ENCODE measurements at places on chromosomes 2 and 18.

DNA sequence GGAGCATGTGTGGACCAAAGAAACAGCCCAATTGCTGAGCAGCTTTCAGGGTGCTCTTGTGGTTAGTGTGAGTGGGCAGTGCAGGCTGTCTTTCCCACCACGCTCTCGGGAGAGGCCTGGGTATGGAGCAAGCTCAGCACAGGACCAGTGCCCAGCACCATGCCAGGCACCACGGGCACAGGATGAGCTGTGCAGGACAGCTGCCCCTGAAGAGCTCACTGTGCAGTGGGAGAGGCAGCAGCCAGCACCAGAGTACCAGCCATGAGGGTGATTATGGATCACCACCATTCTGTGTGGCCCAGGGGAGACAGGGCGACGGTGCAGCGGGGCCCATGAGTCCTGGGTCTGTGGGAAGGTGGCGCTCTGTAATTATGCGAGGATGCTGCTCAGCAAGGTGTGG lies 29.7 kb upstream of the FAHD2A start:
- DNase-seq, result no peak

DNA sequence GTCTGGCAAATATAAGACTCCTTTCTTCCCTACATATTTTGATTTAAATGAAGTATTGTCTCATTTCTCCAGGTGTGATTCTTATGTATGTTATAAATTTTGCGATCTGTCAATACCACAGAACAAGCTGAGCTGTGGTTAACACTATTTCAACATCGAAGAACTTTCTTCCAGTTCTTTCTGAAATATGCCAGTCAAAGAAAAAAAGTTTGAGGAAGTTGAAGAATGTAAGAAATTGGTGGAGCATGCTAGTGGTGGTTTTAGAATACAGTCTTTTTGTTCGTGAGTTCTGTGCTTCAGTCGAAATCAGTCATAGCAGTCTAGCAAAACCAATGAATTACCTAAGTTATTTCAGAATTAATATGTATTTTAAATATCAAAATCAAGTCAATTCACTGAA lies 8.6 kb upstream of the COBLL1 start:
- DNase-seq, result no peak

DNA sequence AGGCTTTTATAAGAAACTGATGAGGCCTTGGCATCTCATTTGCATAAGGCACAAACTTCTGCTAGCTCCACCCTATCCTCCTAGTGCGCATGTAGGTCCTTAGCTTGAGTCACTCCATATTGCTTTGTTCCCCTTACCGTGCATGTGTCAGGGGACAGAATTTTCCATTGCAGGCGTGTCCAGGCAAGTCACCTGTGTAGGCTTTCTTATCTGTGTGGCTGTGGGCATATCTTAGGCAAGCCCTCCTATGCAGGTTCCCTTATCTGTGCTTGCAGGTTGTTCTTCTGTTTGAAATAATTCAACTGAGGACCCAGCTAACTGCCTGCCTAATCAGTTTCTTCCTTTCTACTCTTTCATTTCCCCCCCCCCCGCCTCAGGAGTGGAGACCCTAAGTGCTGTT lies 63.3 kb upstream of the CDCA7 start:
- no peak for DNase-seq

GRCh38 chr2:176449852-176450251 lies 180.6 kb downstream of the MTX2 start:
- no peak for DNase-seq

DNA sequence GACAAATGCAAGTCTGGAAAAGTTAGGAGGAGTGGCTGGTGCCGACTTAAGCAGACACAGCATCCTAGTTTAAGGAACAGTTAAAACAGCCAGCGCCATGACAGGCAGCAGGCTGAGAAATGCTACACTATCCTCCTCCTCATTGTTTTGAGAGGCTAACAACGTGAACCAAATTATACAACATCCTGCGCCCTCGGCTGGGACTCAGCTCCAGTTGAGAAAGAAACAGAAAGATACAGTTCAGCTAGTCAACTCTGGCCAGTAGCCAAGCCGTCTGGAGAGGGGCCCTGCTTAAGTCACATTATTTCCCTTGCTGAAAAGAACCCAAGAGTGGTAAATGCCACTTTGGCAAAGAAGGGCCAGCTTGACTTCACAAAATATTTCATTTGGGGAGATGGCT lies 90.2 kb downstream of the BCL11A start:
- no peak for DNase-seq

- DNase-seq, result no peak
Observed at GRCh38 chr2:156891609-156892008, 365.9 kb upstream of the GALNT5 start.

DNA sequence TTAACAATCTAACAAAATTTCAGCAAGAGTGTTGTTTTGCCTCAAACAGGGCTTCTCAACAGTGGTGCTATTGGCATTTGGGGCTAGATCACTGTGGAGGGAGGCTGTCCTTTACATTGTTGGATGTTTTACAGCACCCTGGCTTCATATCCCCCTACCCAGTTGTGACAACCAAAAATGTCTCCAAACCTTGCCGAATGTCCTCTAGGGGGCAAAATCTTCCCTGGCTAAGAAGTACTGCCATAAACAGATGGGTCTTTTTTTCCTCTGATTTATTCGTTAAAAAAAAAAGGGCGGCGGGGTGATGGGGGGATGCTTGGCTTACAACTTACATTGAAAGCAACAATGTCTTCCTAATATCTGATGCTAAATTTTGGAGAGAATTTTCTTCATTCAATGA lies 207.6 kb upstream of the CCDC150 start:
- no peak for DNase-seq

DNA sequence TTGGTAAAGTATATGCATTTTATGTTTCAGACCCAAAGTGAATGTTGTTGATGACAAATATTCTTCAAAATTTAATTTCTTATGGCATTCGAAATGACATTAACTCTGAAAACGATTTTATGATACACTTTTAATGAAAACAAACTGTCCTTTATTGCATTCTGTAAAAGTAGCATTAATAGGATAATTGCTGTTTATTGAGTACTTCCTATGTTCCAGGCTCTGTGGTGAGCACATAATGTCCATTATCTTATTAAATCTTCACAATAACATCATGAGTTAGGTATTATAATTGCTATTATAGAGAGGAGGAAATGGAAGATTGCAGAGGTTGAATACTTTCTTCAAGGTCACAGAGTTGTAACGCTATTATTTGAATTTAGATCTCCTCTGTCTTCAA lies 638.0 kb downstream of the LRP1B start:
- DNase-seq, result no peak

- no peak for DNase-seq
Observed at GRCh38 chr2:97844311-97844859, 131.0 kb downstream of the ZAP70 start.

- DNase-seq, result no peak
Observed at GRCh38 chr2:240520130-240520973, 37.4 kb downstream of the ANKMY1 start.

DNA sequence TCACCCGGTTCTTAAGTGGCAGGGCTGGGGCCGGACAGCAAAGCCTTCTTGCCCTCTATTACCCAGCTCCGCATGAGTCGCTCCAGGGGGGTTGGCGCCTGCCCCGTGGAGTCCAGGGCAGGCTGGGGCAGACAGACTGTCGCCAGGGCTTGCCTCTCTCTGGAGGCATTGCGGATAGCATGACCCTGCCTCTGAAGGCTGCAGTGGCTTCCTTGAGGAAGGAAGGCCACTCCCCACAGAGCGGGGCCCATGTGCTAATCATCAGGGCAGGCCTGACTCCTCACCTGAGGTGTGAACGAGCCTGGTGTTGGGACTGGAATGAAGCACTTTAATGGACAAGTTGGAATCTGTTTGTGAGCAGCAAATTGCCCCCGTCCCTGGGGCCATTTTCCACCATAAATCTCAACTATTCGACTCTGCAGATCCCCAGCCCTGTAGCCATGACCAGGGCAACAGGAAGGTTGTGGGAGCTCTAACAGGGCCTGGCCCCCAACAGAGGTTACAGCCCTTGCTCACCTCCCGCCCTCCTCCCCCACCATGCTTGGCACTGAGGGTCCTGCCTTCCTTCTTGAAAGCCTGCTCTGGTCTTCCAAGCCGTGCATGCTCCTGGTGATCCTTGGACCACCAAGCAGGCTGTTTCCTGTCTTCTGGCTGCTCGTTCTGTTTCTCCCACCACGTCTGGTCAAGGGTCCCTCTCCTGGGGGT lies 144.9 kb upstream of the HAAO start:
- DNase-seq, result no peak

GRCh38 chr2:241592126-241592845 lies 33.7 kb downstream of the BOK start:
- no peak for DNase-seq

DNA sequence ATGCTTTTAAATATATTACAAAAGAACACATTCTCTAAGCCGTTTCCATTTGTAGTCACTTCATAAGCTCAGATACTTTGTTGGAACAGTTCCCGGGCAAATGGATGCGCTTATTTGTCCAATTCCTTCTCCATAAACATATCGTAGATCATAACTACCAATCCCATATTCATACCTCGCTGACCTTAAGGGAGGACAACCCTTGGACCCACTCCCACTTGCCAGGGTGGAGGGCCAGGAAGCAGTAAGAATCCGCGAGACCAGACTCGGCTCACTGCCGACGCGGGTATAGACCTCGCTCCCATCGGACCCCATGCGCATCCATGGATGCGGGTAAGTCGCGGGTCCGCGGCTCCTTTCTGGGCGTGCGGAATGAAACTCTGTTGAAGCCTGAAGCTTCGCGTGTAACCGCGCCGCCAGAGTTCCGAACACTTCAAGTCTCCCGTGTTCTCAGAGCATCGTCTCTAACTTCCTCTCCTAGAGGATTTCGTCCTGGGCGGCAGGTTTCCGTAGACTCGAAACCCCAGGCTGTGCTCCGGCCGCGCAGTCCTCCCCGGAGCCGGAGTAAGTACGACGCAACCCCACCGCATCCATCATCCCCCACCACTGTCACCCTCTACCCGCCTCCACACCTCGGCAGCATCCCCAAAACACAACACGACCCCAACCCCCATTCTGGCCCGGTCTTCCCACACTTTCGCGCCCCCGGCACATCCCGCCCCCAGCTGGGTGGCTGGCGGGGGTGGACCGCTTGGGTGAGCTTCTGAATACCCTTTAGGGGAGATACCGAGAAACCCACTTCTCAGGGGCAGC lies 1.1 kb downstream of the DSC3 start:
- no peak for DNase-seq

DNA sequence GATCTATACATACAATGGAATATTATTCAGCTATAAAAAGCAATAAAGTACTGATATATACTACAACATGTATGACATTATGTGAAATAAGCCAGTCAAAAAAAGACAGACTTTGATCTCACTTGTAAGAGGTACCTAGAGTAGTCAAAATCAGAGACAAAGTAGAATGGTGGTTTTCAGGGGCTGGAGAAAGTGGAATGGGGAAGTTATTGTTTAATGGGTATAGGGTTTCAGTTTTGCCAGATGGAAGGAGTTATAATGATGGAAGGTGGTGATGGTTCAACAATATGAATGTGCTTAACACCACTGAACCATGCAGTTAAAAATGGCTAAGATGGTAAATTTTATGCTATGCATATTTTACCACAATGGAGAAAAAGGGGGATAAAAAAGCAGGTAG lies 6.3 kb downstream of the COBLL1 start:
- no peak for DNase-seq

DNA sequence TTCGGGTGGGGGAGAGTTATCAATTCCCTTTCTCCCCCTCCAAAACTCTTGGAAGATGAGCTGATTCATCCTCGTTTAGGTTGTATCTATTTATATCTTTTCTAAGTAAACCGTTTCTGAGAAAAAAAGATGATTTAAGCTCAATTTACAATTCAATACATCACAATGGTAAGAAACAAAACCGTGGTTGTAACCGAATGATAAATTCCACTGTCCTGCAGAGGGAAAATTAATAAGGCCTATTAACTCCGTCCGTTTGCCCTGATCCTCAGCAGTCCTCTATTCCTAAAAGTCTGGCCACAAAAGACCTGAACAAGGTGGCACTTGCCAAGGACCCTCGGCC lies 286.2 kb downstream of the TCF4 start:
- DNase-seq, result no peak

DNA sequence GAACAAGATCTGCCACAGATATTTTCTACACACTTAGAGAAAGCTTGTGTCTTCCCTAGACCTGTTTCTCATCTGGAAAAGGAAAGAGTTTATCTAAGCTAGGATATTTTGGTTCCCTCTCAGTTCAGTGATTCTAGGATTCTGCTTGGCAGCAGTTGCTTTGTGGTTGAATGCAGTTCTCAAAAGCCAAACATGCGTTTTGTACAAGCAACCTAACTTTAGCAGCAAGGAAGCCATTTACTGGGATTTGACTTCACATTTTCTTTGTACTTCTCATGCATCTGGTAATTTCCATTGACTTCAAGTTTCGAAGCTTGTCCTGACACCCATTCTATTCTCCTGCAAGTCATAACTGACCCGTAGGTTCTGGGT lies 33.3 kb downstream of the VSNL1 start:
- DNase-seq, result no peak

DNA sequence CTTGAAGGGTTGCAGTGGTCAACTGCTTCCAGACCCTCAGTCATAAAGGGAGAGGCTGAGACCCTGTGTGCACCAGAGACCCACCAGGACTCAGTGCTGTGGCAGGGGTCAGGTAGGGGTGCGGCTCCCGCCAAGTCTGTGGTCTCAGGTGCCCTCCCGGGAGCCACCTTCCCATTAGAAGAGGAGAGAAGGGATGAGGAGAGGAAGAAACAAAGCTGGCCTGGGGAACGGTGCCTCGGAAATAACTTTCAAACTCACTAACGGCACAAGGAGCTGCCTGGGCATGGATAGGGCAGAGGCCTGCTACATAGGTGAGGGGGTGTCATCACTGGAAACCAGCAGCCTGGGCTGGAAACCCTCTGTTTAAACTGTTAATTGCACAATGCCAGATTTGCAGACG lies 84.9 kb downstream of the TPO start:
- DNase-seq, result no peak

- DNase-seq, result no peak
Observed at GRCh38 chr2:29112379-29112778, 2.8 kb upstream of the CLIP4 start.

All from activated CD4-positive, CD25-positive, alpha-beta regulatory T cell treated with anti-CD3 and anti-CD28 coated beads, Interleukin-2, amount 50 U/mL, for 72 hours (primary cell).